Adrenal gland (tissue), 19 donors: ENCODE measurements at places on chromosomes 2 and 18. TPM values are rescaled to one million over a fixed set of nuclear protein-coding genes. Genes with fewer than 3 reads are reported as not detected.

- DNase-seq, result no peak
Measured at GRCh38 chr18:12703096-12703567, 290 bp downstream of the PSMG2 start.

DNA sequence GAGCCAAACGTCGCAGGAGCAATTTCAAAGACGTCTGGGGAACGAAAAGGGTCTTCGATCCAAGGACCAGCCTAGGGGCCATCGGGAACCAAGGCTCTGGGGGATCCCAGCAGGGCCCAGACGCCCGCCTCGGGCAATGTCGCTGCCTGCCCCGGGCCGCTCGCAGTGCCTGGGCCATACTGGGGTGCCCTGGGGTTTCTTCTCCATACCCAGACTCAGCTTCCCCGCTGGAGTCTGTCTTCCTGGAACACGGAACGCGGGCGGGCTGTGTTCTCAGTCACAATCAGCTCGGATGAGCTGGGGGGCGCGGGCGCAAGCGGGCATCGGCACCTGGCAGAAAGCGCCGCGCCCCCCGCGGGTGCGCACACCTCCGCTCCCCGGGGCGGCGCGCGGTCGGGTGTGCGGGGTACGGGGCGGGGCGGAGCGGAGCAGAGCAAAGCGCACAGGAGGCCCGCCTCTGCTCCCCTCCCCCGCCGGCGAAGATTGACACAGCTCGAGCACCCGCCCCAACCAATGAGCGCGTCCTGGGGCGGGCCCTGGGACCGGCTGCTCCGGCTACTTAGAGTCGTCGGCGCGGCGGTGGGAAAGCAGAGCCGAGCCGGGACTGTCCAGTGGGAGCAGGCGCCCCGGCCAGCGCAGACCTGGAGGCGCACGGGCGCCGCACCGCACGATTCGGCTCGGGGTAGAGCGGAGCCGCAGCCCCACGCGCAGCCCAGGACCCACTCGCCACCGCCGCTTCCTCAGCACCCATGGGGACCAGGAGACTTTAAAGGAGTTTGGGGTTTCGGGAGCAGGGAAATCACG is at the start of gene LRATD1:
TSS of gene LRATD1 (plus strand) at position 585 of the 804 bp plus-strand sequence. CDS start 1,263 bp downstream, outside the sequence.
- peak; percentile 87 for DNase-seq

GRCh38 chr2:131145040-131145439 is 39.9 kb downstream of the PLEKHB2 start:
- no peak for DNase-seq

GRCh38 chr18:69885841-69886531 is 61.7 kb downstream of the CD226 start:
- DNase-seq, result no peak

The KRTCAP3 gene
- 3.4 TPM for total RNA-seq

DNA sequence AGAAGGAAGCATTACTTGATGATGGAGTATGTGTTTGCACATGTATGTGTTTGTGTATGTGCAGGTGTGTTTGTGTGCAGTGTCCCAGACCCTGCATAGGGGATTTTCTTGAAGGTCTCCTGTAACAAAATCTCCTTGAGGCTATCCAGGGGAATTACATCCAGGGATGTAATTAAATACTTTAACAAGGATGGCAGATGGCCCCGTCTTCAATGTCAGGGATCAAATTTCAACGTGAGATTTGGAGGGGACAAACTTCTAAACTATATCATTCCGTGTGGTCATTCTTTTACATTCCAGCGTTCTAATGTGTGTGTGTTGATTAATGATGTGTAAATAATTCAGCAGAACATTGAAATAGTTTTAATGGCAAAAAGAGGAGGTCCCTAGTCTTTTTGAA is 3.3 kb downstream of the UGT1A9 start:
- DNase-seq, result no peak

The CHCHD5 gene
- total RNA-seq, result 23.7 TPM

GRCh38 chr2:226622484-226622883 is 177.1 kb downstream of the IRS1 start:
- no peak for DNase-seq

GRCh38 chr2:82992968-82993367 is 1466.1 kb downstream of the SUCLG1 start:
- no peak for DNase-seq

The LCT gene
- not detected for total RNA-seq

- DNase-seq, result no peak
Measured at GRCh38 chr2:239625971-239626734, 225.3 kb upstream of the HDAC4 start.

The RAPGEF4 gene
- total RNA-seq, result 188 TPM

GRCh38 chr18:34660572-34660971 is 49.5 kb upstream of the DTNA start:
- DNase-seq, result no peak

DNA sequence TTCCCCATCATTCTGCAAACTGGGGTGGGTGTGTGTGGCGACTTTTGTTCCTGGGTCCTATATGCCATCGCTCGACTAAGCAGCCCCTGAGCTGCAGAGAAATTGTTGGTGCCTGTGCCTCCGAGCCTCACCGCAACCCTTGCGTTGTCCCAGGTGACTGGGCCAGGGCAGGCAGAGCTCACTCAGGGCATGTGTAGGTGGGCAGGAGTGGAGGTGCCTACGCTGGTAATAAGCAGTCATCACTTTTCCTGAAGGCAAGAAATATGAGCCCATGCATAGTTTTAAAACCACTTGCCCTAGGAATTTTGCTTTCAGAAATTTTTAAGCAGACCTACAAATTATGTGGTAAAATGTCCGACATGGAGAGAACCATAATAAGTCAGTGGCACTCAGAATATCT is 197.8 kb downstream of the SMAD7 start:
- DNase-seq, result no peak

DNA sequence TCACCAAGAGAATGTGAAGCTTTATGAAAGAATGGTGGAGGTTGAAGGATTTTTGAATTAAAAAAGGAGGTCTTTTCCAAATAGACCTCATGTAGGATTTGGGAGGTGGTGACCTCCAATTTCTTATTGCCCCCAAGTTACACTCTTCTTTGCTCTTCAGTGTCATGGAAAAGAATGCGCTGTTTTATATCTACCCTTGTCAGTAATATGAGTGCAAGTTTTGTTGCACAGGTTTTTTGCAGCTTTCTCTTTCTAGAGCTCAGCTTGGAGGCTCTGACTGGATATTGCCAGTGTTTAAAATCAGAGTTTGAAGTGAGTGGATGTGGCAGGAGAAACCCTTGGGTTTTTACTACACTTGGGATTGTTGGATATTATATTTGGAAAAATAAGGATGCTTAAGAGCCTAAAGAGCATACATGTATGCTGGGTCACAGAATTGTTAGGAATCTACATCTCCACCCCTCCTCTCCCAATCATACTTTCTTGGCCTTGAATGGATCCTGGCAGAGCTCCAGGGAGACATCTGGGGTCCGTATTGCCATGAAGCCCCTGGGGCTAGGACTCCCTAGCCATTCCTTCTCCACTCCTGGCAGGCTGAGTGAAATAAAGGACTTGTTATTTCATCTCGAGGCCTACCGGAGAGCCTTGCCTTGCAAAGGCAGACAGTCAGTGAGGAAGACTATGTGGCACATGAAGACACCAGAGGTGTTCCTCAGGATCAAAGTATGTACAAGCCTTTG is 43.8 kb downstream of the APOB start:
- no peak for DNase-seq

DNA sequence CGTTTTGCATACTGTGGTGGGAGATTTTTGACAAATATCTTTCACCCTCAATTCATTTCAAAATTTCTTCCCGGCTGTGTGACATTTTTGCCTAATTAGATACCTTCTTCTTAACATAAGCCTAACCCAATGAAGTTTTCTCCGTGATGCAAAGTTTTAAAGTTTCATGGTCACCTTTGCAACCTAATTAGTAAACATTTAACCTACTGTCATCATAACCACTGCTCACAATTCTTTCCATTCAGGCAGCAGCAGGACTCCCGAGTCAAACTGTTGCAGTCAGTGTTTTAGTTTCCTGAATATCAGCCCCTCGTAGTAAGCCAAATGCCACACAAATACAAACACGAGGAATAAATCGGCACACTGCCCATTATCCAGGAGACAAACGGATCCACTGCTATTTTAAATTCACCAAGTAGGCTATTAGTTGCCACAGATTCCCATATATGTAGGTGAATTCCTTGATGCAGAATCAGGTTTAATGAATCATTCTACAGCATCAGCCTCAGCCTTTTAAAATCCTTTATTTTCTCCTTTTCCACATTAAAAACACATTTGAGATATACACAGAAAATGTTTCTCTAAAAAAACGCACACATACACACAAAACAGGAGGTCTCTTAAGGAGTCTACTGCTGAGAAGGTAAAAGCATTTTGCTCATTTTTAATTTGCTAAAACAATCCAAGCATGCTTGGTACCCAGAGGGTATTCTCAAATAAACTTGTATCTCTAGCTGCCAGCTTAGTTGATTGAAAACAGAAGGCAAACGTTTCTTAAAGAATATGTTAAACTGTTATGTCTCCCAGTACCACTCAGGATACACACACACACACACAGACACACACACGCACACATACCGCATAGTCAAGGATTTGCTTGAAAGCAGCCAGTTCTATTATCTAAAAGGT is 106.5 kb upstream of the KCTD1 start:
- no peak for DNase-seq

The LIMS1 gene
- 155 TPM for total RNA-seq

The RAB17 gene
- 2.9 TPM for total RNA-seq

- no peak for DNase-seq
Measured at GRCh38 chr2:97701851-97702465, 11.4 kb upstream of the ZAP70 start.

The IRS1 gene
- 49.6 TPM for total RNA-seq

The BCL2L11 gene
- total RNA-seq, result 7.4 TPM

The TFCP2L1 gene
- 1.9 TPM for total RNA-seq

The SDC1 gene
- 8.6 TPM for total RNA-seq

- DNase-seq, result no peak
Measured at GRCh38 chr2:68901199-68901514, 30.0 kb upstream of the BMP10 start.

The DYNAP gene
- total RNA-seq, result not detected

The APLF gene
- 4.1 TPM for total RNA-seq

The COL4A4 gene
- total RNA-seq, result 25.9 TPM

The MALT1 gene
- total RNA-seq, result 8.6 TPM

DNA sequence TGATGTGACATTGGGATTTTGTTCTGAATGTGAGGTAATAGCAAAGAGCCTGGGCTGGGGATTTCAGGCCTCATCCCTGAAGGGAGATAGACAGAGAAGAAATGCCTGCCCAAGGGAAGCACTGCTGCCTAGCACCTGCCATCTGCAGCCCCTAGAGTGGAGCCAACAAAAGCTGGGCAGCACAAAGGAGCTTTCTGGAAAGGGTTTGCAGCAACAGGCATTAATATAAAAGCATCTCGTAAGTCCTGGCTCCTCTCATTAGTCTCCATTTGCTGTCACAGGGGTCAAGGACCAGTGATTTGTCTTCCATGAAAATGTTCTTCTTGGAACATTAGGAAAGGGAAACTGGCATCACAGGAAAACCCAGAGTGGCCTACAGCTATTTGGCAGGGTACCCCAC is 157.2 kb upstream of the SLC14A2 start:
- no peak for DNase-seq

GRCh38 chr2:120398996-120399888 is 53.3 kb downstream of the INHBB start:
- DNase-seq, result no peak

- DNase-seq, result no peak
Measured at GRCh38 chr2:121955872-121956271, 200.4 kb downstream of the TSN start.

- DNase-seq, result no peak
Measured at GRCh38 chr18:59681521-59682004, 15.7 kb downstream of the CCBE1 start.

- DNase-seq, result no peak
Measured at GRCh38 chr18:11882636-11883035, 25.5 kb downstream of the MPPE1 start.

The DNAH7 gene
- total RNA-seq, result 2.7 TPM

DNA sequence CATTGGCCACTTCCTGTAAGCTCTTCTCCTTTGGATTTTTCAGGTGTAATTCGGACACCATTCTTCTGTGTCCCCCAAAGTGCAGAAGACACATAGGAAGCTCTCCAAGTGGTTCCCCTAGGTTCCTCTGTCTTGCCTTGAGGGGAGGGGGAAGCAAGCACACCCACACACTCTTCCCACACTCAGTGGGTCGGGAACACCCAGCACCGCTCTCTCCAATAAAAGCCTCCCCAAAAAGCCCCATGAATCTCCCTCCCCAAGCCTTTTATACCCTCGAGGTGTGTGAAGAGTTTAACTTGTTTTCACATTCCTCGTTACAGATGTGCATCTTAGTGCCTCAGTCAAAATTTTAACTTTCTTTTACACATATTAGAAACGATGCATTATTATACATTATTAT is 9.9 kb upstream of the TMEM237 start:
- DNase-seq, result no peak

DNA sequence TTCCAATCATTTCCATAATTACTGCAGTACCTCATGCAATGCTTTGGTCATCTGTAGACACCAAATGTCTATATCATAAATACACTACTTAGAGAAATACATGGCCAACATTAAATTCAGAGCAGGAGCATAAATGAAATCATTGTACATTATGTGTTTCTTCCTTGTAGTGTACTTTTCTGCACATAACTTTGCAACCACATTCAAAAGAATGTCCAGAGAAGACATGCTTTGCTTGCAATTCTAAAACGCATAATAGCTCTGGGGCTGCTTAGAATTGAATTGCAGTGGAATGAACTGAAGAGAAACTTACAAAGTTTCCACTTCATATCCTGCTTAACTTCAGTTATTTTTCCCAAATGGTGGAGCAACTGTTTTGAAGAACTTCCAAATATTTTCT is 664.4 kb downstream of the DSC3 start:
- no peak for DNase-seq

DNA sequence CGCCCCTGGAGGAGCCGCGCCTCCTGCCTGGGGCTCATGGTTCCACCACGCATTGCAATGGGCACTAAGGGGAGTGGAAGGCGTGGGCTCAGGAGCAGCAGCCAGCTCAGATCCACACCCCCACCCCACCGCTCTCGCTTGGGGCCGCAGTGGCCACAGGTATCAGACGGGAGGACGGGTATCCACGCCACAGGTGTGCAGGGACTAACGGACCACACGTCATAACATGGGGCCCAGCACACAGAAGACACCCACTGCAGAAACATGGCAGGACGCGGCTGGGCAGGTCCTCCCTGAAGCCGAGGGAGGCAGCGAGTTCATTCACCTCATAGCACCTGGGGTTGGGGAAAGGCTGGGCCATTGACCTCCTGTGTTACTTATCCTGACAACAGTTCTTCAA is 13.0 kb downstream of the HDAC4 start:
- DNase-seq, result no peak

The LRP1B gene
- total RNA-seq, result 1.7 TPM

The ANKRD30BL gene
- 0.14 TPM for total RNA-seq

- DNase-seq, result no peak
Measured at GRCh38 chr2:207405150-207405549, 124.6 kb upstream of the CREB1 start.

- DNase-seq, result no peak
Measured at GRCh38 chr2:128549646-128550260, 231.1 kb upstream of the HS6ST1 start.

The DBI gene
- 91.8 TPM for total RNA-seq

The ST8SIA5 gene
- total RNA-seq, result 16.8 TPM

- no peak for DNase-seq
Measured at GRCh38 chr2:144593803-144594202, 73.9 kb upstream of the ZEB2 start.
